ENCODE measurements at places on chromosomes 1 and 21. TPM values are rescaled to one million over a fixed set of nuclear protein-coding genes. Genes with fewer than 3 reads are reported as not detected.

Gene TTLL7
- 5.3 TPM for total RNA-seq

GRCh38 chr1:38328278-38329035 lies 281.9 kb upstream of the POU3F1 start:
- DNase-seq: no peak

DNA sequence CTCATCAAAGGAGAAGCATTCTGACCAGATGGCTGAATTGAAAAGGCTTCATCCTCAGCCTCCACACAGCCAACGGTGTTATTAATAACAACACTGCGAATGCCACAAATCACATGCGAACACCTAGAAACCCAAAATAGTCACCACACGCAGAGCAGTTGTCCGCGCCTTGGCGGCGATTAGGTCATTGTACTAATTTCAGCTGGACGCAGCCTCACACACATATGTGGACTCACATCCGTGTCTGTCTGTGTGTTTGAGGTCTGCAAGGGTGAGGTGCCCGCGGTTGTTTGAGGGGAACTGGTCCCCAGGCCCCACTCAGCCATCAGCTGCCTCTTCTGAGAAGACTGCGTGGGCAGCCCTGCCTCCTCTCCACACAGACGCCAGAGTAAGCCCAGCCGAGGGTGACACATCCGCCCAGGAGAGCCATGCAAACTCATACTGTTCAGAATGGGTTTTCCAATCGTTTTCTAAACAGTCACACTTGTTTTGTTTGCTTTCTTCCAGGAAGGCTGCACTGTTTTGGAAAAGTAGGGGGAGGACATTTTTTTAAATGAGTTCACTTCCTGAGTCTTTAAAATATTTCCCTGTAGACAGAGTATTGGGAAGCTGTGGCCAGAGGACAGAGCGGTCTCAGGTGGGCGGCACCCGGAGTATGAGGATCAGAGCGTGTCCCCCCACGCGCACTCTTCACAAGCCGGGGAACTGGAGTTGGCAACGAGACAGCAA lies 53.4 kb downstream of the TOMM20 start:
- no peak for DNase-seq

GRCh38 chr1:63777965-63778880 lies 4.4 kb downstream of the ROR1 start:
- no peak for DNase-seq

DNA sequence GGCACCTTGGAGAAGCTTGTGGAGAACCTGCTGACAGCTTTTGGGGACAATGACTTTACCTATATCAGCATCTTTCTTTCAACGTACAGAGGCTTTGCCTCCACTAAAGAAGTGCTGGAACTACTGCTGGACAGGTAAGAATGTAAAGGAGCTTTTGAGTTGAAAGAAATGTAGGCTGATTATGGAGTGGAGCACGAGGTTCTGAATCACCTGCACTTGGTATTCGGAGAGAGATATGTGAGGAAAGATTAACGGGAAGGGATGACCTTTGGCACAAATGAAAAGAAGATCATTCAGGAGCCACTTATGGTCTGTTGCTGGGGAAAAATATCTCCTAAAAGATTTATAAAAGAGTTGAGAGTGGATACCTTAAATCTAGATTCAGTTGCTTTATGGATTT lies 42.7 kb downstream of the RGL1 start:
- peak; percentile 42 for DNase-seq

Gene SV2A
- total RNA-seq: 5.9 TPM

DNA sequence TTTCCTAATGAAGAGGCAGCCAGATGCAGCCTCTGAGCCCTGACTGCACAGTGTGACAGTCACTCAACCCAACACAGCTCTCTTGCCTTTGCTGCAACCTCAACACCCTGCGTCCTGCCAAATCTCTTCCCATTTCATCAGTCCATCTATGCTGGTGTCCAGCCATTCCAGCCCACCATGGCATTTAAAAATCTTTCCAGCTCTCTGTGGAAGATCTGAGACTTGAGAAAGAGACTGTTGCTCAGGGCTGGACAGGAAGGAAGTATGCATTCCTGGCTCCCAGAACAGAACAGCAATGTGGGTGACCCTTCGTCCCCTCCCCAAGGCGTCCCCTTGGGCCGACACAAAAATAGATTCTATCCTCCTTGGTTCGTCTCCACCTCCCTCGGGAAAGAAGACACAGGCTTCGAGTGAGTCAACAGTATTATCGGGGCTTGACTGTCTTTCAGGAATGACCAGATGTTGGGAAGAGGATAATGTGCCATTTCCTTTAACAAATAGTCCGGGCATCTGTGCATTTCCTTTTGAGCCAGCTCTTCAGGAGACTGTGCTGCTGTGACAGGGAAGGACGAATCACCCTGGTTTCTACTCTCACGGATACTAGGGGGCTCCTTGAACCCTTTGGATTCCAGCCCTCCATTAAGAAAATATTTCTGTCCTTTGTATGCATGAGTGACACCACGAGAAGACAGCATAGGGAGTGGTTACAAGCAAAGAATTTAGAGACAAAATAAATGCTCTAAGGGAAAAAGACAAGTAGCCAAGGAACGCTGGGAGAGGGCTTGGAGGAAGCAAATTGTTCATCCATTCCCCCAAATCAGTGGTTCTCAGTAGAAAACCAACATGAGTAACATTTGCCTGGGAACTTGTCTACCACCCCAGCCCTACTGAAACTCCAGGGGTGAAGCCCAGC lies 111.4 kb upstream of the CDC42BPA start:
- DNase-seq: no peak

GRCh38 chr1:87176514-87176913 lies 152.2 kb upstream of the LMO4 start:
- DNase-seq: no peak

GRCh38 chr1:10795276-10796021 lies 997 bp downstream of the CASZ1 start:
- DNase-seq: no peak

Gene LELP1
- not detected for total RNA-seq

Gene TMOD4
- not detected for total RNA-seq

DNA sequence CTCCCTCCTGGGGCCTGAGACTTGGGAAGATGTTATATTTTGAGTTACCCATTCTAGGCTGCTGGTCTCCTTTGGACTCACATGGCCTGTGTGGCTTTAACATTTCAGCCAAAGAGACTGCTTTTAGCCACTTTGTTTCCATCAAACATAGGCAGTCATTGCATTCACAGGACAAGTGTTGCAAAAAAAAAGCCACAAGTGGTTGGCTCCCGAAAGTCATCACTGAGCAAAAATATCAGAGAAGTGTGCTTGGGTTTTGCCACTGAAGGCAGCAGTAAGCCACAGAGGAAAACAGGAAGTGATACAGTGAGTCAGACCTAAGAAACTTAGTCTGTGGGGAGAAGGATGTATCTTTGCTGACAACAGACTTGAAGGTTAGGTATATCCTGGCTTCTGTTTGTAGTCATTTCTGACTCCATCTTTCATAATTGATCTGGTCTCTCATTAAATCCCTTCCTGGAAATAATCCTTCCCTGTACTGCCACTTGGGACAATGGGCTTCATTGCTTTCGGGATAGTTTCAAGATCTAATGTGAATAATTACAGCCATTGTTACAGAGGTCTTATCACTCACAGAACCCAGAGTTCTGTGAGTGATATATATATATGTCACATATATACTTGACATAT lies 80.9 kb downstream of the COLGALT2 start:
- DNase-seq: peak; percentile 32

- DNase-seq: no peak
These were observed 66.2 kb upstream of the PALMD start for GRCh38 chr1:99579691-99580172.

Gene SPRR2A
- total RNA-seq: 1.8 TPM

GRCh38 chr1:40638097-40639036 lies 27.1 kb downstream of the RIMS3 start:
- no peak for DNase-seq

Gene NR1I3
- total RNA-seq: not detected

Gene DMRTA2
- not detected for total RNA-seq

GRCh38 chr1:207901041-207901653 lies 9.8 kb downstream of the CD34 start:
- DNase-seq: no peak

Gene SPRR5
- total RNA-seq: not detected

GRCh38 chr1:8257621-8258020 lies 60.3 kb upstream of the SLC45A1 start:
- DNase-seq: no peak

GRCh38 chr1:44652445-44653106 lies 21.7 kb downstream of the TMEM53 start:
- DNase-seq: no peak

DNA sequence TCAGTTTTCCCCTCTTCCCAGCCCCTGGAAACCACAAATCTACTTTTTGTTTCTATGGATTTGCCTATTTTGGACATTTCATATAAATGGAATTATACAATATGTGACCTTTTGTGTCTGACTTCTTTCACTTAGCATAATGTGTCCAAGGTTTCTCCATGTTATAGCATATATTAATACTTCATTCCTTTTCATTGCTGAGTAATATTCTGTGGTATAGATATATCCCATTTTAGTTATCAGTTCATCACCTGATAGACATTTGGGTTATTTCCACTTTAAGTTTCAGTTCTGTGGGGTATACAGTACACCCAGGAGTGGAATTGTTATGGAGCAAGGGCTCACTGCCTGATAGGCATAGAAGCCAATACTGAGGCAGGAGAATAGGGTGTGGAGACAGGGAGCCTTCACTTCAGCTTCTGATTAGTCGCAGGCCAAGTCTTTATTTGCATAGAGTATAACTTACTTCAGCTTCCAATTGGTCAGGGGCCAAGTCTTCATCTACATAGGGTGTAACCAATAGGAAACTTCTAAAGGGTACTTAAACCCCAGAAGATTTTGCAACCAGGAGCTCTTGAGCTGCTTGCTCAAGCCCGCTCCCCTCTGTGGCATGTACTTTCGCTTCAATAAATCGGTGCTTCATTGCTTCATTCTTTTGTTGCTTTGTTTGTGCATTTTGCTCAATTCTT lies 8.3 kb upstream of the NVL start:
- DNase-seq: no peak

- no peak for DNase-seq
These were observed 63.5 kb downstream of the TCP10L start for GRCh38 chr21:32521736-32522355.

Gene TMEM51
- total RNA-seq: 48.1 TPM

Gene KRTAP19-1
- total RNA-seq: not detected

Gene CAMK1G
- not detected for total RNA-seq

DNA sequence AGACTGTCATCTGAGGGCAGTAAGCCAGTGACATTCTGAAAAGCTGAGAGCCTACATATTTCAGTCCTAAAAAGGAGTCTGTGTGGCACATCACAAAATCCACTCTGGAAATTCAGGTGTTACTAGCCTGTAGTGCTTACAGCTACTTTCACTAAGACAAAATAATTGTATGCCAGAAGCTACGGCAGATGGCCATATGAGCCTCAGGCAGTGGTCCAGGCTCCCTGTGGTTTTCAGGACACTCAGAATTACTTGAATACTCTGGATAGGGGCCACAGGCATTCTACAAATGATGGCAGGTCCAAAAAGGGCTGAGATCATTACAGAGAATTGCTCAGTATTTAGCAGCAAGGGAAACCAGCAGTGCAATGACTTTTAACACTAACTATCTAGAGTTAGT lies 527.1 kb downstream of the MRPL39 start:
- no peak for DNase-seq

Gene PAQR6
- total RNA-seq: 1.5 TPM

Gene OR10J1
- not detected for total RNA-seq

GRCh38 chr1:209455145-209455544 lies 128.4 kb upstream of the CAMK1G start:
- peak; percentile 43 for DNase-seq

- DNase-seq: no peak
These were observed 175.0 kb downstream of the KAZN start for GRCh38 chr1:14773396-14774025.

Gene PUSL1
- total RNA-seq: 46.5 TPM

Gene CELA3B
- not detected for total RNA-seq

- no peak for DNase-seq
These were observed 64.1 kb downstream of the DDR2 start for GRCh38 chr1:162696286-162696862.

- no peak for DNase-seq
These were observed 241.8 kb downstream of the TRABD2B start for GRCh38 chr1:47755101-47755990.

GRCh38 chr1:25195835-25196234 lies 36.5 kb downstream of the SYF2 start:
- DNase-seq: no peak

DNA sequence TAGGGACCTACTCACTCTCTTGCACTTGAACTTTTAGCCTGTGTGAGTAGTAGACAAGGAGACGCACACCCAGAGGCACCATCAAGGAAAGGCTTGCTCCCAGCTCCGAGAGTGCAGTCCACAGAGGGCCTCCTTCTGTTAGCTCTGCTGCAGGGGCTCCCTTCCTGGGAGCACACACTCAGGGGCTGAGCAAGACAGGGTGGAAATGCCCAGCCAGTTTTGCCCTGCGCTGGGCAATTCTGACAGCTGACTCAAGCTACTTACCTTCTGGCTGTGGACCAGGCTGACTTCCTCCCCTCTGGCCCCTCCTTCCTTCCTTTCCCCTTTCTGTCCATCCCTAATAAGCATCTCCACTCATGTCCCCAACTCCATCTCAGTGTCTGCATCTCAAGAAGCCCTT lies 449.1 kb downstream of the PTPRU start:
- no peak for DNase-seq

DNA sequence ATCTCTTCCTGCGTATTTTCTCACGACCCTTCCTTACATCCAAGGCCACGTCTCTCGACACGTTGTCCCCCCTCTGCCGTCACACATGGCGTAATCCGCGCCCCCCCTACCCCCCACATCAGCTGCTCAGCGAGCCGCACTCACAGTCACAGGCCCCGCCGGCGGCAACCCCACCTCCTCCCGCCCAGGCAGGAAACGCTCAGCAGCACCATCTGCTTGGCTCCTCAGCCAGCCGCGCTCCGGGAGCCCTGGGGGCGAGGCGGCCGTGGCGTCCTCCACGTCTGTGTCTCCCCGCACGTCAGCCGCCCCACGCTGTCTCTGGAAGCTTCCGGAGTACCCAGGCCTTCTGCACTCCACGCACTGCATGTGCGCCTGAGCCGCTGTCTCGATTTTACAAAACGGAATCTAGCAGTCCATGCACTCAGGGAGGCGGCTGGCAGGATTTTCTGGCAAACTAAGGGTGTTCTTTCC lies 64.6 kb downstream of the SIK1 start:
- DNase-seq: no peak

DNA sequence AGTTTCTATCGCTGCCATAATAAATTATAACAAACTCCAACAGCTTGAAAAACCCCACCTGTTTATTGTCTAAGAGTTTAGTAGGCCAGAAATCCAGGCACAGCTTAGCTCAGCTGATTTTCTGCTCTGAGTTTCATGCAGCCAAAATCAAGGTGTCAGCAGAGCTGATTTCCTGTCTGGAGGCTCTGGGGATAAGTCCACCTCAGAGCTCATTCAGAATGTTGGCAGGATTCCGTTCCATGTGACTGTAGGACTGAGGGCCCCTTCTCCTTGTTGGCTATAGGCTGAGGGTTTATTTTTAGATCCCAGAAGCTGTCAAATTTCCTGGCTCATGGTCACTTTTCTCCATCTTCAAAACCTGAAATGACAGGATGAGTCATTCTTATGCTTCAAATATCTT lies 91.6 kb upstream of the CHODL start:
- no peak for DNase-seq

- DNase-seq: peak; percentile 44
These were observed 47.8 kb upstream of the CCDC190 start for GRCh38 chr1:162908780-162909179.

Gene ERICH3
- total RNA-seq: 0.14 TPM
